ENCODE measurements at places on chromosomes 11 and 22. TPM values are rescaled to one million over a fixed set of nuclear protein-coding genes. Genes with fewer than 3 reads are reported as not detected.

The APOA5 gene
- 0.87 TPM for total RNA-seq

GRCh38 chr22:37636186-37636948, 3.1 kb upstream of the SH3BP1 start:
- no peak for DNase-seq

DNA sequence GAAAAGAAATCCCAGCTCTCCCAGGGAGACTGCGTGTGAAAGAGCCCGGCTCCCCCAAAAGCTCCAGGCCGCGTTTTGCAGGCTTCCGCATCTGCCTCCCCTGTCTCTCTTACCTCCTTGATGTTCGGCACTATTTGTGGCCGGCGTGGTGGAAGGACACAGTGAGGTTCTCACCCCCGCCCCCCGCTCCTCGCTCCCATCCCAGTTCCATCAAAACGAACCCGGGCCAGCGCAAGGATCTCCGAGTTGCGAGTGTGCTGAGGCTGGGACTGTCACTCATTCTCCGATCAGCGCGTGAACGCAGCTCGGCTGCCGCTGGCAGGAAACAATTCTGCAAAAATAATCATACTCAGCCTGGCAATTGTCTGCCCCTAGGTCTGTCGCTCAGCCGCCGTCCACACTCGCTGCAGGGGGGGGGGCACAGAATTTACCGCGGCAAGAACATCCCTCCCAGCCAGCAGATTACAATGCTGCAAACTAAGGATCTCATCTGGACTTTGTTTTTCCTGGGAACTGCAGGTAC, at the start of gene NCAM1:
Gene NCAM1, plus strand, starts transcription at position 275 of the 523 bp plus-strand sequence.
- DNase-seq: no peak

GRCh38 chr11:44865866-44866272, 84.8 kb downstream of the TP53I11 start:
- DNase-seq: peak; percentile 62

The PGA5 gene
- total RNA-seq: not detected

GRCh38 chr11:113203141-113203753, 111.1 kb upstream of the TTC12 start:
- no peak for DNase-seq

- DNase-seq: no peak
Measured at GRCh38 chr11:117218133-117218915, 13.5 kb downstream of the PCSK7 start.

GRCh38 chr11:14381968-14382367, 23.0 kb upstream of the RRAS2 start:
- no peak for DNase-seq

GRCh38 chr22:40493441-40493840, 123.0 kb downstream of the SGSM3 start:
- DNase-seq: no peak

GRCh38 chr11:94314064-94314463, 9.7 kb downstream of the IZUMO1R start:
- no peak for DNase-seq

The VSIG2 gene
- total RNA-seq: 38.6 TPM

GRCh38 chr11:129701706-129702105, 113.9 kb upstream of the TMEM45B start:
- no peak for DNase-seq

GRCh38 chr11:73325036-73325981, 17.2 kb downstream of the ARHGEF17 start:
- no peak for DNase-seq

The PLEKHA7 gene
- total RNA-seq: 14.6 TPM

DNA sequence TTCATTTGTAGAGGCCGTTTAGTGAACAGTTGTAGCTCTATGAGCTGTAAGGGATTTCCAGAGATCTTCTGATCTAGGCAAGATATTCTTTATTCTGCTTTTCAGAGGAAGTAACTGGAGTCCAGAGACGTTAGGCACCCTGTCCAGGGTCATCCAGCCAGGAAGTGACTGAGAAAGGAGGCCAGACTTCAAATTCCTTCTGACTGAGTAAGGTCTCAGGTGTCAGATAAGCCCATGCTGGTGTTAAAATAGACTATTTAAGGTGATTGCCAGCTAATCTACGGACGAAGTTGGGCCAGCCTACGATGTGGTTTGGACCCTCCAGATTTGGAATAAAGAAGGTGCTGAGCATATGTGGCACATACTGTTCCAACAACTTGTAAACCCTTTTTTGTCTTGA, 54.6 kb downstream of the GRIK4 start:
- no peak for DNase-seq

- DNase-seq: no peak
Measured at GRCh38 chr11:63882555-63883242, 34.3 kb downstream of the RCOR2 start.

DNA sequence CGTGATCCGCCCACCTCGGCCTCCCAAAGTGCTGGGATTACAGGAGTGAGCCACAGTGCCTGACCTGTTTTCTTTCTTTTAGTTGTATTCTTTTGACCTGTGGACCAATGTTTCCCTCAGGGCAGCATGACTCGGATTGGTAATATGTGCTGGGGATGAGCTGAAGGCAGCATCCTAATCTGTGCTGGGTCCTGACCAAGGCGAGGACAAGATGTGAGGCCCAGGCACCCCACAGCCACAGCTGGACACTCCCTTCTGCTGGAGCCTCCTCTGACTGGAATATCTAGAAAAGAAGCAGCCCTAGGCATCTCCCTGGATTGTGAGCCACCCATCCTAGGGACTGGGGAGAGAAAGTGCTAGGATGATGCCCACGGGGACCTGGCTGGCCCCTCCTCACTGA, 105.4 kb downstream of the PDE2A start:
- DNase-seq: no peak
